ENCODE measurements at places on chromosomes 6 and 20.

DNA sequence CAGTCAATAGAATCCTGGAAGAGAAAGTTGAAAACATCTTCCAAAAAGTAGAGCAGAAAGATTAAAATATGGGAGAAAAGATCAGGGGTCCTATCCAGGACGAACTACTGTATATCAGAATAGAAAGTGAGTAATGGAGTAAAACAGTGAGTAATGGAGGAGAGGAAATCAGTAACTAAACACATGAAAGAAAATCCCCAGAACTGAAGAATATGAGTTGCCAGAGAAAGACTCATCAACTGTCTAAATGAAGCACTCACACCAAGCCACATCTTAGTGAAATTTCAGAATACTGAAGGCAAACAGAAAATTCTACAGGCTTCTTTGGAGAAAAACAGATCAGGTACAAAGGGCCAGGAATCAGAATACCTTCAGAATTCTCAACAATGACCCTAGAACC is 14.9 kb downstream of the IL17A start:
- DNase-seq, result no peak

DNA sequence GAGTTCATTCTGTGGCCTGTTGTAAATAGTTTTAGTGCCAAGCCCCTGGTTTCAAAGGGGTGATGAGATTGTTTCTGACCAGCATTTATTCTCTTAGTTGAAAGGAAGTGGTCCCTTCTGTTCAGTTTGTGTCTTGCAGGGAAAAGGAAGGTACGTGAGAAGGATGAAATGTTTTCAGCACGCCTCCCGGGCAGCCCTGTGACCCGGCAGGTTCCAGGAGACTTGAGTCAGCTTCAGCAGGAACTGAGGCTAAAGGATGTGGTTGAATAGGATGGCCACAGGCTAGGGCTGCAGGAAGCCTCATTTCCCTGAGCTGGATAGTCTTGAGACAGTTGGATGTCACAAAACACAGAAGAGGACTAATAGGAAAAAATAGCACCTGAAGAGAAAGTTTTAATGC is 132.4 kb upstream of the SYNDIG1 start:
- no peak for DNase-seq

DNA sequence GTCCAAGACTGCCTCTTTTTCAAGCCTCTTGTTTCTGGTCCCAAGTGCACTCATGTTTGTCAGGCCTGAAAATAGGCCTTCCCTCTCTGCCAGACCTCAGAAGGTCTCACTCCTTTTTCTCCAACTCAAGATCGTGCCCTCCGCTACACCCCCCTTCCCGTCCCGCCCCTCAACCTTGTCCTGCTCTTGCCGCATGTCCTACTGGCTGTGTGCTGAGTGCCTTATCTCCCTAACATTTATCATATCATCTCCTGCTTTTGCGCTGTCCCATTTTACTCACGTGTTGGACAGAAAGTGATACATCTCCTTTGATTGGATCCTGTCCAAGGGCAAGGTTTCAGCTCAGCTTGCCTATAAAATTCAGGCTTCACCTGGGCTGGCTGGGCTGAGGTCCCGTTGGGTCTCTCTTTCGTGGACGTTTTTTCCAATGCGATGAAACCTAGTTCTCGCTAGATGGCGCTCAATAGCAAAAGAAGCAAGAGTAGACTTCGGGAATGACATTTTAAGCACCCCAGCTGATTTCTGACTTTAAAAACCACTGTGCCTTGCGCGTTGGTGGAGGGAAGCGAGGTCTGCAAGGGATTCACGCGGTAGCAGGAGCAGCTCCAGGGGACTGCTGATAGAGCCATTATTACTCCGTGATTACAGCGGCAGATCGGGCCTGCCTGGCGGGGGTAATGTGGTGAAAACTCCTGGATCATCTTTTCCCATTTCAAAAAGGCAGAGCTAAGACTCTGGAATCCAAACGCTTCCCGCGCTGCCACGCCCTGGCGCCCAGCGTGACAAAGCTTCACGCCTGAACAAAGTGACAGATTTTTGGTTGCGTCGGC is 137.6 kb downstream of the IMPG1 start:
- peak; percentile 80 for DNase-seq

GRCh38 chr6:1423578-1423977 is 34.2 kb downstream of the FOXF2 start:
- peak; percentile 33 for DNase-seq

GRCh38 chr6:142071981-142072380 is 60.7 kb upstream of the GJE1 start:
- no peak for DNase-seq

- no peak for DNase-seq
These were observed 32.3 kb upstream of the EPB41L1 start for GRCh38 chr20:36121981-36122930.

GRCh38 chr6:44002593-44003344 is 124.5 kb downstream of the MRPL14 start:
- peak; percentile 80 for DNase-seq
